SK-N-DZ (cell line): ENCODE measurements at places on chromosomes 7 and 10.

DNA sequence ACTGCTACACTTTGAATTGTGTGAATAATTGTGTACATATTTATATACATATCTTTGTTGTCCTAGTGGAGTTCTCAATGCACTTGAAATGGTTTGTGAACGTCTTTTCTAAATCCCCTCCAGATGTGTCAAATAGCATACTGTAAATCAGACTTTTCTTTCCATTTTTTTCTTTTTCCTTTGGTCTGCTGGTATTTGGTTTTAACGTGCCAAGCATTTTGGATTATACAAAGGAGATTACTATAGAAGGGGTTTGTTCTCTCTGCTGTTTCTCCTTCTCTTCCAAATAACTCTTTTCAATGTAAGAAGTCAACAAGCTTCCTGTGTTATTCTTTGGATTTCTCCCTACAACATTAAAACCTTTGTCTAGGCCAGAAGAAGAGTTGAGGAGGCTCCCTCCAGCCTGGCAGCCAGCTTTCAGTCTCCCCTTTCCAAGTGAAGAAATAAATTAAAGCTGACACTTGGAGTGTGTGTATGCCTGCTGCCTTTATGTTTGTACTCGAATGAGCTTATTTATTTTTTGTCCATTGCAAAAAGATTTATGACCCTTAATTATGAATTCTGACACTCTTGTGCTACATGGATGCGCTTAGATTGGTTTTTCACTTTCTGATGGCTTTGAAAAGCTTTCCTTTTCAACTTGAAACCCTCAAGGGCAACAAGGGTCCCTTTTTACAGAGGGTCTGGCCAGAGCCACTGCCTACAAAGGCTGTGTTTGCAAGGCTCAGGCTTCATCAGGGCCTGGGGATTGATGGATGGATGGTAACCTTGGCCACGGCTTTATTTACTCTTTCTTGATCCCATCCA, 107.8 kb downstream of the RAB18 start:
- DNase-seq: no peak

GRCh38 chr7:11848251-11848650, 16.3 kb upstream of the THSD7A start:
- no peak for DNase-seq

- no peak for DNase-seq
Observed at GRCh38 chr7:29170781-29171180, 23.8 kb upstream of the CHN2 start.

GRCh38 chr10:44990302-44990655, 10.4 kb upstream of the ZNF22 start:
- DNase-seq: peak; percentile 55

- DNase-seq: no peak
Observed at GRCh38 chr7:103382032-103382402, 34.6 kb downstream of the PSMC2 start.

GRCh38 chr7:38217672-38218071, 39.6 kb downstream of the STARD3NL start:
- no peak for DNase-seq

DNA sequence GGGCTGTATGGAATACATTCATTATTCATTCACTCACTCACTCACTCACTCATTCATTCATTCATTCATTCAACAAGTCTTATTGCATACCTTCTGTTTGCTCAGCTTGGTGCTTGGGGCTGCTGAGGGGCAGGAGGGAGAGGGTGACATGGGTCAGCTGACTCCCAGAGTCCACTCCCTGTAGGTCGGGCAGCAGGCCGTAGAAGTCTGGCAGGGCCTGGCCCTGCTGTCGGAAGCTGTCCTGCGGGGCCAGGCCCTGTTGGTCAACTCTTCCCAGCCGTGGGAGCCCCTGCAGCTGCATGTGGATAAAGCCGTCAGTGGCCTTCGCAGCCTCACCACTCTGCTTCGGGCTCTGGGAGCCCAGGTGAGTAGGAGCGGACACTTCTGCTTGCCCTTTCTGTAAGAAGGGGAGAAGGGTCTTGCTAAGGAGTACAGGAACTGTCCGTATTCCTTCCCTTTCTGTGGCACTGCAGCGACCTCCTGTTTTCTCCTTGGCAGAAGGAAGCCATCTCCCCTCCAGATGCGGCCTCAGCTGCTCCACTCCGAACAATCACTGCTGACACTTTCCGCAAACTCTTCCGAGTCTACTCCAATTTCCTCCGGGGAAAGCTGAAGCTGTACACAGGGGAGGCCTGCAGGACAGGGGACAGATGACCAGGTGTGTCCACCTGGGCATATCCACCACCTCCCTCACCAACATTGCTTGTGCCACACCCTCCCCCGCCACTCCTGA, 2.4 kb downstream of the EPO start:
- DNase-seq: no peak
